Body of pancreas (tissue), 4 donors: ENCODE measurements at places on chromosomes 3 and 15. TPM values are rescaled to one million over a fixed set of nuclear protein-coding genes. Genes with fewer than 3 reads are reported as not detected.

The GOLGA8R gene
- total RNA-seq = 6.2 TPM

The OIP5 gene
- total RNA-seq = not detected

The IGSF10 gene
- total RNA-seq = 0.99 TPM

The MEGF11 gene
- not detected for total RNA-seq

The DUOX1 gene
- total RNA-seq = 0.26 TPM

The CPLX3 gene
- not detected for total RNA-seq
